ENCODE measurements at places on chromosomes 13 and 19.

GRCh38 chr13:83485101-83485500 lies 397.2 kb downstream of the SLITRK1 start:
- no peak overlapping the region for H3K27ac ChIP-seq
- DNase-seq, result no peak
- no peaks in the 10 kb centered on the region for H3K27me3 ChIP-seq
- no peaks in the 10 kb centered on the region for H3K36me3 ChIP-seq
- H3K4me3 ChIP-seq, result no peak overlapping the region
- no peaks in the 10 kb centered on the region for H3K4me1 ChIP-seq

GRCh38 chr13:67466569-67466968 lies 236.4 kb upstream of the PCDH9 start:
- no peaks in the 10 kb centered on the region for H3K27me3 ChIP-seq
- no peak for DNase-seq
- H3K4me1 ChIP-seq, result no peaks in the 10 kb centered on the region
- no peak overlapping the region for H3K27ac ChIP-seq
- no peak overlapping the region for H3K4me3 ChIP-seq
- no peaks in the 10 kb centered on the region for H3K36me3 ChIP-seq

DNA sequence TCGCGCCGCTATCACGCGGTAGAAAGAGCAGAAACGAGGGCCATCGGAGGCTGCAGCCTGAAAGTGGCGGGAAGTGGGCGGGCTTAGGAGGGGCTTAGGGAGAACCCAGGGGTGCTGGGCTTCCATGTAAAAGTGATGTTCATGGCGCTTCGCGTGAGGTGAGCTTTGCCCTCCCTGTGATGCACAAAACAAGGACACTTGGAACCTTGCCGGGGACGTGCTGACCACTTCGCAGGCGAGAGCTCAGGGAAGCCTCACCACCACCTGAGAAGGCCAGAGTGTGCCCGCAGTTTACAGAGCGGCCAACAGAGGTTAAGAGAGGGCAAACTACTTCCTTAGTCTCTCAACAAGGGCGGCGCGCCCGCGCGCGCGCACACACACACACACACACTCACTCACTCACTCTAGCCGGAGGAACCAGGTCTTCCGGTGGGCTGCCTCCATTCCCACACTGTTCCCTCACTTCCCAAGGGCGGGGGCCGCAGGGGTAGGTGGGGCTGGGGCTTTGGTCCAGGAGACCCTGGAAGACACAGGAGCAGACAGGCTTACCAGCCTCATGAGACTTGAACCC lies 651 bp downstream of the GAPDHS start:
- peaks cover 2% of the 10 kb centered on the region for H3K27me3 ChIP-seq
- DNase-seq, result peak; percentile 36
- H3K4me3 ChIP-seq, result no peak overlapping the region
- H3K36me3 ChIP-seq, result no peaks in the 10 kb centered on the region
- peaks cover 3% of the 10 kb centered on the region for H3K4me1 ChIP-seq

- no peak overlapping the region for H3K27ac ChIP-seq
- no peak overlapping the region for H3K4me3 ChIP-seq
- no peaks in the 10 kb centered on the region for H3K4me1 ChIP-seq
- no peak for DNase-seq
- no peaks in the 10 kb centered on the region for H3K36me3 ChIP-seq
- H3K27me3 ChIP-seq, result no peaks in the 10 kb centered on the region
These were observed 10.0 kb downstream of the ADGRE5 start for GRCh38 chr19:14391156-14391821.

DNA sequence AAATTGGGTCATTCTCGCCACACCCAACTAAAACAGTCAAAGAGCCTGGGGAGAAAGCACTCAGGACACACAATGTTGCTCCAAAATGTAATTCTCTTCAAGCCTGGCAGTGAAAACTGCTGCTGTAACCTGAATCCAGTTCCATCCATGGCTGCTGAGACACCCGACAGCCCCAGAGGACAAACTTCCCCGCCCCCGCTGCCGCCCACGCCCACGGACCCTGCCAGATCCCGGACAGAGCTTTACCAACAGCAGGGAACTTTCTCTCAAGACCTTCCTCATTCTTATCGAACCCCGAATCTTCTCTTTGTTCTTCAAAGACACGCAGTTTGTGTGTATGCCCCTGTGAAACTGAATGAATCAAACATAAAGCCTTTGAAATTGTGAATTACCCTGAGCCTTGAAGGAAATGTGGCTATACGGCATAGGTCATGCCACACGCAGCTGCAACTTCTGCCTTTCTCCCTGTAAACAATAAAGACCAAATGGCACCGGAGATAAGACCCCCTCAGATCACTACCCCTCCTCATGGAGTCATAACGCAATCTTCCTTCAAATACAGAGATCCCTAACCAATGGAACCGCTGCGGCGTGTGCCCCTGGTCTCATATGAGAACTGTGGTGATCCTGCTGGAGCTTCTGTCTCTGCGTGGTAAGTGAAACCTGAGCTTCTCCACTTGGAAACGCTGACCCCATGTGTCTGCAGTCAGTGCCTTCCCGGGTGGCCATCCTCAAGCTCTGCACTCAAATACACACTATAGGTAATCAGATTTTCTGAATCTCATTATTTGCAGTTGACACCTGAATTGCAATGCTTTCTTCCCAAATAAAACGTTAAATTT lies 4.8 kb upstream of the LAMP1 start:
- H3K4me3 ChIP-seq, result no peak overlapping the region
- H3K36me3 ChIP-seq, result no peaks in the 10 kb centered on the region

GRCh38 chr13:101515504-101515903 lies 63.0 kb downstream of the ITGBL1 start:
- H3K4me3 ChIP-seq, result no peak overlapping the region
- DNase-seq, result peak; percentile 12
- no peaks in the 10 kb centered on the region for H3K36me3 ChIP-seq
- no peaks in the 10 kb centered on the region for H3K27me3 ChIP-seq

DNA sequence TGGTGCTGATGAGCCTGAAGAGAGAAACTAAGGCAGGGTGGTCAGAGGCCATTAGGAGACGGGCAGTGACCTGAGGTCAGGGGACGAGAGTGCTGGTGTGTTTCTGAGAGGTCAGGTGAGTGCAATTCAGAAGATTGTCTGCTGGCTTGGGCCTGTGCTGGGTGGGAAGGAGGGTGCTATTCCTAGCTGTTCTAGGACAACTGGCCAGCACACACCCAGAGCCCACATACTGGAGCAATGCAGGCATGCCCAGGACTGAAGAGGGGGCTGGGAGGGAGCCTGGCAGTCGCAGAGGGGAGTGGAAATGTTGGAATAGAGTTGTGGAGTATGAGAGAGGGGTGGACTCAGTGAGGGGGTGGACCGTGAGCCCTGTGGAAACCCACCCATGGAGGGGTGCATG lies 16.5 kb downstream of the ARHGEF7 start:
- no peaks in the 10 kb centered on the region for H3K36me3 ChIP-seq
- H3K27me3 ChIP-seq, result no peaks in the 10 kb centered on the region
- no peak overlapping the region for H3K27ac ChIP-seq
- no peak for DNase-seq
- no peaks in the 10 kb centered on the region for H3K4me1 ChIP-seq
- no peak overlapping the region for H3K4me3 ChIP-seq

DNA sequence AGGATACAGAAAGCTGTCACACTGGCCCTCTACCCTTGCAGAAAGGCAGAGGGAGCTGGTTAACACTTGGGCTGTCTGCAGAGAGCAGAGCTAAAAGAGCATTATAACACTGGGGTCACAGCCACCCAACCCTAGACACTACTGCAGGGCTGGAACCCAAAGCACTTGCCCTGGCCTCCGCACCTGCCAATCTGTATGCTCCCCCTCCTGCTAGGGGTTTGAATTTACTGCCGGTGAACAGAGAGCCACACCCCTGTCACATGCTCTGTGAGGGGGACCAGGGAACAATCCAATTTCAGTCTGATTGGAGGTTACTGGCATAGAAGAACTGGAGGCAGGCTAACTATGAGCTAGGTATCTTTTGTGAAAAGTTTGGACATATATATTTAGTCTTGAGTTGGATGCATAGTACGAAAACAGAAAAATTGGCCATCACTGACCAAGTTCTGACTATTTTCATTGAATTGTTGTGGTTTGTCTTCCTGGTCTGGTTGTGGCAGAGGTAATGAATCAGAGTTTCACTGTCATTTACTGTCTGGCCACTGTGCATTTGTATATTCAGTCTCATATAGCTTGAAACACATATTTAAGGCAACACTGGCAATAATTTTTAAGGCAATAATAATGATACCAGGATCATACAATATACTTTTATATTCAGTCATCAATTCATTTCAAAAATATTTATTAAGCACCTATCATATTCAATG lies 504.3 kb upstream of the ATXN8OS start:
- no peaks in the 10 kb centered on the region for H3K27me3 ChIP-seq
- H3K36me3 ChIP-seq, result no peaks in the 10 kb centered on the region
- H3K4me3 ChIP-seq, result no peak overlapping the region
- peak overlapping the region; percentile 90 for H3K27ac ChIP-seq
- peaks cover 15% of the 10 kb centered on the region for H3K4me1 ChIP-seq
- DNase-seq, result no peak

DNA sequence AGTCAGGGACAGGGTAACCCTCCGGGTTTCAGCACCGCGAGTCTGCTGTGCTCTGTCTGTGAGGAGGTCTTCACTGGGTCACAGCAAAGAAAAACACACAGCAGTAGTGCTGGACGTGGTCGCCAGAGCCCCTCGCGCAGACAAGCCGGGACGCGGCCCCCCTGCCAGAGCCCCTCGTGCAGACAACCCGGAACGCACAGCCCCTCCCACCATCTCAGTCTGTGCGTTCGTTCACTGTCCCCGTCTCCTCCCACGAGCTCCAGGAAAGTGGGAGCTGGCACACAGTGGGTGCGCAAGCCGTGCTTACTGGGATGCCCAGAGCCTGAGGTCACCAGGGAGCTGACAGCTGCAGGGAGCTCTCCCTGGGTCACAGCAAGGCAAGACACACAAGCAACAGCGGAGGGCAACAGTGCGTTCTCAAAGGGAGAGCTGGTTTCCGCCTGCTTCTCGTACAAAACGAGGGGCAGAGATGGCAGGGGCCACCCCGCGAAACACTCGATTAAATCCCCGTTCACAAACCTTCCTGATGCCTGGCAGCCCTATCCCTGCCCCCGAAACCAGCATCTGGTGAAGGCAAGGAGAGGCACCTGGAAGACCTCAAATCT lies 3.2 kb upstream of the PLPP2 start:
- H3K4me1 ChIP-seq, result peaks cover 26% of the 10 kb centered on the region
- H3K27ac ChIP-seq, result no peak overlapping the region
- H3K4me3 ChIP-seq, result no peak overlapping the region
- H3K27me3 ChIP-seq, result no peaks in the 10 kb centered on the region
- H3K36me3 ChIP-seq, result no peaks in the 10 kb centered on the region
- peak; percentile 34 for DNase-seq

GRCh38 chr13:32779119-32779518 lies 192.9 kb downstream of the PDS5B start:
- H3K27me3 ChIP-seq, result no peaks in the 10 kb centered on the region
- peaks cover 2% of the 10 kb centered on the region for H3K36me3 ChIP-seq
- DNase-seq, result no peak
- H3K4me1 ChIP-seq, result no peaks in the 10 kb centered on the region

GRCh38 chr13:30037766-30038165 lies 187.3 kb upstream of the UBL3 start:
- H3K36me3 ChIP-seq, result no peaks in the 10 kb centered on the region
- no peak for DNase-seq
- no peak overlapping the region for H3K4me3 ChIP-seq
- no peak overlapping the region for H3K27ac ChIP-seq
- H3K27me3 ChIP-seq, result no peaks in the 10 kb centered on the region

DNA sequence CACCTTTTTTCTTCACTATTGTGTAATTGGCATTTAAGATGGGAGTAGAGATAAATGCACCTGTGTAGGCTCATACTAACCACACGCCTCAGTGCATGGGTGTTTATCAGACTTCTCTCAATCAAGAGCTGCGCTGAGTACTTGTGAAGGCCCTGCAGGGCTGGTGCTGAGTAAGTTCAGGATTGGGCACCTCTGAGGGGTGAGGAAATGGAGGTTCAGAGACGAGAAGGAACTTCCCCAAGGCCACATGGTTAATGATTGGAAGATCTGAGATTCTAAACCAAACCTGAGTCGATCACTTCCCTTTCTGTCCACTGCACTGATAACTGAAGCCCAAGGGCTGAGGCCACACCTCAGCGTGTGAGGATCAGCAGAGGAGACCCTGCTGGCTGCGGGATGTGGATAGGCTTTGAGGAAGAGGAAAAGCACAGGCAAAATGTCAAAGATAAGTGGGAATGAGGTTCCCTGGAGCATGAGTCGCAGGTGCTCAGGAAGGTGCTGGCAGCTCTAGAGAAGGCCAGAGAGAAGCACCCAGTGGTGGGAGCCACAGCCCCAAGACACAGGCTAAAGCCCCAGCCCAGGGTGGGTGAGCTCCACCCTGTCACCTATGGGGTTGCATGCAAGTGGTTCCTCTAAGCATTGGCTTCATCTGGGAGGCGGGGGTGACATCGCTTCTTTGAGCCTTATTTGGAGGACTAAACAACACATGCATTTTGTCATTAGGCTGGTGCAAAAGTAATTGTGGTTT lies 32.3 kb upstream of the GJB6 start:
- DNase-seq, result no peak
- no peak overlapping the region for H3K27ac ChIP-seq
- no peak overlapping the region for H3K4me3 ChIP-seq
- no peaks in the 10 kb centered on the region for H3K27me3 ChIP-seq
- no peaks in the 10 kb centered on the region for H3K4me1 ChIP-seq

- no peaks in the 10 kb centered on the region for H3K27me3 ChIP-seq
- DNase-seq, result peak; percentile 29
- H3K27ac ChIP-seq, result no peak overlapping the region
- no peak overlapping the region for H3K4me3 ChIP-seq
These were observed 20.7 kb downstream of the GAS6 start for GRCh38 chr13:113843063-113843654.

GRCh38 chr13:62433660-62434059 lies 1018.0 kb upstream of the PCDH20 start:
- DNase-seq, result no peak
- H3K4me1 ChIP-seq, result no peaks in the 10 kb centered on the region
- H3K36me3 ChIP-seq, result no peaks in the 10 kb centered on the region
- no peaks in the 10 kb centered on the region for H3K27me3 ChIP-seq
- H3K27ac ChIP-seq, result no peak overlapping the region

DNA sequence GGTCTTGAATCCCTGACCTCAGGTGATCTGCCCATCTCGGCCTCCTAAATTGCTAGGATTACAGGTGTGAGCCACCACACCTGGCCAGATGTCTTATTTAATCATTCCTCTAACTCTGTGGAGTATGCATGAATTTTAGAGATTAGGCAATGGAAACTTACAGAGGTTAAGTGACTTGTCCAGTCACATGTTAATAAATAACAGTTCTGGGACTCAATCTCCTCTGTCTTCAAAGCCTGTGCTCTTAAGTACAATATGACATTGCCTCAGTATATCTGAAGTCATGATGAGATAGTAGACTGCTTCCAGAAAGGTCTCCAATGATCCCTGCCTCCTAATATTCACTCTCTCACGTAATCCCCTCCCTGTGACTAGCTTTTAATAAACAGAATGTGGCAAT lies 72.9 kb upstream of the TDRD3 start:
- no peak overlapping the region for H3K4me3 ChIP-seq
- no peaks in the 10 kb centered on the region for H3K36me3 ChIP-seq
- no peak for DNase-seq
- no peak overlapping the region for H3K27ac ChIP-seq
- H3K4me1 ChIP-seq, result no peaks in the 10 kb centered on the region

All from trophoblast cell (in vitro differentiated cells and primary cell).